ENCODE measurements at places on chromosomes 7 and 10. TPM values are rescaled to one million over a fixed set of nuclear protein-coding genes. Genes with fewer than 3 reads are reported as not detected.

GRCh38 chr10:58511765-58512490 lies 744 bp upstream of the BICC1 start:
- peak; percentile 66 for DNase-seq

DNA sequence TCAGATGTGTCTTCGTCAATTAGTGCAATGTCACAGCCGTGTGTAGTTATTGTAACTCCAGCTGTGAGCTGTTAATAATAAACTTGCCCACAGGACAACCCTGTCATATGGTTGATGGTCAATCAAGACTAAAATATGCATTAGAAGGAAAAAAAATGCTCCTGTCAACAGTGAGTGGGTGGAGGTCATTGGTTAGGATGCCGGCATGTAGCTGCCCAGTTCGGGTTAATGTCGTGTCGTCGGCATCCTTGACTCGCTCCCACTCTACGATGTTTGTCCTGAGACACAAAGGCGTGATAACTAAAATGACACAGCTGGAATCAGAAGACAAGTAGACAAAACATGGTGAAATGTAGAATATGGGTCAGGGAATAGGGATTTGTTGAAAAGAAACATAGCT lies 442.8 kb upstream of the NPVF start:
- DNase-seq: no peak

DNA sequence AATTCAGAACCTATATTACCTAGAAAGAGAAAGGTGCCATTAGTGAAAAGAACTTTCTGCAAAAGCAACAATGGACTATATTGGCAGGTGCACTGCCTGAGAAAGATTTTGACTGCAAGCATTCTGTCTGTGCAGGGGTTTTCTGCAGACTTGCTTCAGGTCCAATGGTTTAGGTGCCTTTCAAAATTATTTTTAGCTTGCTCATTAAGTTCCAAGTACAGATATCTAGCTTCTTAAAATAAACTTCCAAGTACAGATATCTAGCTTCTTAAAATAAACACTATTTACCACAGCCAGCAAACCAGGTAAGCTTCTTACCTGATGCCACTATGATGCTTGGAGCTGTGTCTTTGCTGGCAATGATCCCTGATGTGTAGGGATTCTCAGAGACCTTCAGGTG lies 485.2 kb downstream of the SORCS1 start:
- DNase-seq: no peak

GRCh38 chr10:73889014-73889413 lies 14.7 kb upstream of the CAMK2G start:
- DNase-seq: peak; percentile 98

AGAP6 gene
- 4.9 TPM for total RNA-seq

IMPDH1 gene
- 104 TPM for total RNA-seq

All from GM23248 (cell line).